ENCODE measurements at places on chromosomes 1 and 21. TPM values are rescaled to one million over a fixed set of nuclear protein-coding genes. Genes with fewer than 3 reads are reported as not detected.

The PDPN gene
- not detected for total RNA-seq

The NR0B2 gene
- total RNA-seq = not detected

The BNIPL gene
- total RNA-seq = 0.70 TPM

The MMEL1 gene
- 0.86 TPM for total RNA-seq

The IFT25 gene
- total RNA-seq = 50.2 TPM

The COA7 gene
- total RNA-seq = 37.6 TPM

The PLCH2 gene
- total RNA-seq = 2.9 TPM

The SYF2 gene
- 41.4 TPM for total RNA-seq

The LHX8 gene
- total RNA-seq = not detected

The ZNF672 gene
- total RNA-seq = 42.3 TPM

The AMY1C gene
- not detected for total RNA-seq

The ILDR2 gene
- 14.4 TPM for total RNA-seq

The SLC2A5 gene
- not detected for total RNA-seq

The PGLYRP4 gene
- not detected for total RNA-seq

The WLS gene
- not detected for total RNA-seq

The SPTA1 gene
- total RNA-seq = not detected

The S100A9 gene
- not detected for total RNA-seq

The PTPRC gene
- 516 TPM for total RNA-seq

The RNF2 gene
- 24.4 TPM for total RNA-seq

The S100B gene
- not detected for total RNA-seq

The DISC1 gene
- total RNA-seq = 3.3 TPM

The ANKRD35 gene
- total RNA-seq = 0.52 TPM

The HSD3B2 gene
- total RNA-seq = not detected

The CYP4A11 gene
- not detected for total RNA-seq

The C1QTNF12 gene
- total RNA-seq = 4.1 TPM

The ZNF695 gene
- 0.57 TPM for total RNA-seq

The GRIK3 gene
- not detected for total RNA-seq

The DMBX1 gene
- not detected for total RNA-seq

The CLCA4 gene
- not detected for total RNA-seq

The ASTN1 gene
- not detected for total RNA-seq

The CAPZB gene
- total RNA-seq = 317 TPM

The CLEC20A gene
- not detected for total RNA-seq

The VAMP4 gene
- total RNA-seq = 10.4 TPM

The SLAMF8 gene
- 0.69 TPM for total RNA-seq

The FCRL5 gene
- total RNA-seq = not detected

The OLIG1 gene
- not detected for total RNA-seq

The ATXN7L2 gene
- total RNA-seq = 17.4 TPM

The ADORA1 gene
- not detected for total RNA-seq

The ZMYM1 gene
- 5.3 TPM for total RNA-seq

The CCDC28B gene
- total RNA-seq = 28.2 TPM

The TSTD1 gene
- 43.3 TPM for total RNA-seq

The VWA1 gene
- total RNA-seq = 5.5 TPM

The TPTE gene
- total RNA-seq = not detected

The SLAMF1 gene
- total RNA-seq = 118 TPM

The ZNF648 gene
- total RNA-seq = not detected

The DEPDC1 gene
- 11.3 TPM for total RNA-seq

Data from activated T-helper 1 cell treated with anti-CD3 and anti-CD28 coated beads, Interleukin-12 subunit alpha, Interleukin-12 subunit beta, Interleukin-2, Interleukin-4 antibody, amounts not matched to agents 30 ng/mL and 10 ng/mL and 1 ng/mL, durations not matched to agents 14 hours and 24 hours and 36 hours (primary cell).